Urinary bladder (tissue), 4 donors: ENCODE measurements at places on chromosomes 1 and 21. TPM values are rescaled to one million over a fixed set of nuclear protein-coding genes. Genes with fewer than 3 reads are reported as not detected.

DNA sequence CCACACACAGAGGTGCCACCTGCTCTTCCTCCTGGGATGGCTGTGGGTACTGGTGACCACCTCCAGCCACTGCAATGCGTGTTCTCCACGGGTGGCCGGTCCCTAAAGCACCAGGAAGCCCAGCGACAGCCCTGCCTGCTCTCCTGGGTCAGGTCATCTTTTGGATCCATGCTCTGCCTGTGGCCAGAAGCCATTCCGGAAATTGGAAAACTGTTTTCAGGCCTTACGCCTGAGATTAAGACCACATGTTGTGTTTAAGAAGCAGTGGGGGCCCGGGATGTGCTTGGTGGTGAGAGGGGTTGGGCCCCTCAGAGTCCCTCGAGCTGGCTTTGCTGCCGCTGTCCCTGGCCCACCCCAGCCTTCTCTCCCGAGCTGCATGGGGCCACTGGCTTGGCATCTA, 150.8 kb downstream of the PEX14 start:
- DNase-seq: no peak

DNA sequence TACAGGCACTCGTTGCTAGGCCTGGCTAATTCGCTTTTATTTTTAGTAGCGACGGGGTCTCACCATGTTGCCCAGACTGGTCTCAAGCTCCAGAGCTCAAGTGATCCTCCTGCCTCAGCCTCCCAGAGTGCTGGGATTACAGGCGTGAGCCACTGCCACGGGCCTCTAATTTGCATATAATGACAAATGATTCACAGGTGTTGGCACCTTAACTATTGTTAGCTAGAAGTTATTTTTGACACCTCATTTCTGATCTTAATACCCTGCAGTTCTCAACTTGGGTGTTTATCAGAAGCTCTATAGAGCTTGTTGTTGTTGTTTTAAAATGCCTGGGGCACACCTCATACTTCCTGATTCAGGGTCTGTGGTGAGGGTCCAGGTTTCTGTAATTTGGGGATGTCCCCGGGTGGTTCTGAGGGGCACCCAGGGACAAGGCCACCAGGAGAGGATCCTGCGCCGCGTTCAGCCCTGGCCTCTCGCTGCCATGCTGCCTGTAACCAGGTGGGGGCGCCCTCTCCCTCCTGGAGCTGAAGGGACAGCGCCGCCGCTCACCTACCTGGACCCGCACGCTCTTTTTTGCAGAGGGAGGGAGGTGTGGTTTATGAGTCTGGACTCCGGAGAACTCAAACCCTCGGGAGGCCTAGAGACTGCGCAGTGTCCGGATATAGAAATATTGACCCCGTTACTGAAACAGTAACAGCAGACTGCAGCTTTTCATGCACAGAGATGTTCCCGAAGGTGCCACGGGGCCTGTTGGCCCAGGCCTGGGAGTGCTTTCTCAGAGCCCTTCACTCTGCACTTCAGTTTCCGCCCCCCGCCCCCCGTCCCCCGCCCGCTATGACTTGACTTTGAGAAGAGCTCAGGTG, 23.0 kb upstream of the NEK2 start:
- peak; percentile 15 for DNase-seq

GRCh38 chr21:31284797-31285397, 59.2 kb downstream of the TIAM1 start:
- DNase-seq: no peak

DNA sequence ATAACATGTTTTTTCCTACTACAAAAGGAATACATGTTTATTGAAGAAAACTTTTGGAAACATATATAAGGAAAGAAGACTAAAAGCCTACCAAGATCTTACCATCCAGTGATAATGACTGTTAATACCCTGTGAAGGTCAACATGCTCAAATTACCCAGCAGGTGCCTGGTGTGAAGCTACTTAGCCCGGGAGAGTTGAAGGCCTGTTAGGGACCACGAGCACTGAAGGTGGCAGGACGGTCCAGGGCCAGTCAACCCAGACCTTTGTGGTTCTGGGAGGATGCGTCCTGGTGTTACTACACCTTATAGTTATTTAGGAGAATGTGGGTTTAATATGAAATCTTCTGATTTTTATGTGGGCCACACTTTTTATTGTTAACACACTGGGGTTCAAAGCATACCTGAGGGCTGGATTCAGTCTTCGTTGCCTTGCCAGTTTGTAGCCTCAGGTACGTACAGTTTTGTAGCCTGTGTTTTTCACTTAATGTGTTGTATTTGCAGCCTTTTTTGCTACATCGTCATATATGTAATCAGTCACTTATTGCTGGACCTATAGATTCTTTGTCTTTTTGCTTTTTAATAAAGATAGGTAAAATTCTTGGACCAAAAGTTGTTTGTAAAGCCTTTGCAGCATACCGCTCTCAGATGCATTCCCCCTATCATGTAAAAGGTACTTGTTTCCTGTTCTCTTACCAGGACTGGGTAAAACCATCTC, 9.8 kb downstream of the ITSN1 start:
- no peak for DNase-seq

GRCh38 chr21:45470773-45471524, 66.0 kb downstream of the COL18A1 start:
- DNase-seq: peak; percentile 56

Gene ARHGAP30
- total RNA-seq: 2.9 TPM

DNA sequence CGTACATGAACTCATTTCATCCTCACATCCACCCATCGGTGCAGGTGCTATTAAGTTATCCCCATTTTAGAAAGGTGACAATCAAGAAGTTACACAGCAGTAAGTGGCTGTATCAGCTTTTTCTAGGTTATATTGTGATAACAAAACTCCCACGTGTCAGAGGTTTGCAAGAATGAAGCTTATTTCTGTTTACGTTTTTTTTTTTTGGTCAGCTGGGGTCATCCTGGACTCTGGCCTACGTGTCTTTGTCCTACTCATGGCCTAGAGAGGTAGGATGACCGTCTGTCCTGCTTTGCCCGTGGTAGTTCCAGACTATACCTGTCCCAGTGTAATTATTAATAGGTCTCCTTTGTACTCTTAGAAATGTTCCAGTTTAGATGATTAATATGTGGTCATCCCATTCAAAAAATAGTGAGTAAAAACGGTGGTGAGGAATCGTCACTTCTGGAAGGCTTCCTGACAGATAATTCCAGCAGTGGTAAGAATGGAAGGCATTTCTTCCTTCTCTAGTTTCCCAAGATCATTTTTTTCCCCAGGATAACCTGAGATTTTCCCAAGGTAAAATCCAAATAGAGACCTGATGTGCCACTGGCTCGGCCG, 64.2 kb upstream of the KIF26B start:
- DNase-seq: no peak

Gene AADACL3
- total RNA-seq: not detected

DNA sequence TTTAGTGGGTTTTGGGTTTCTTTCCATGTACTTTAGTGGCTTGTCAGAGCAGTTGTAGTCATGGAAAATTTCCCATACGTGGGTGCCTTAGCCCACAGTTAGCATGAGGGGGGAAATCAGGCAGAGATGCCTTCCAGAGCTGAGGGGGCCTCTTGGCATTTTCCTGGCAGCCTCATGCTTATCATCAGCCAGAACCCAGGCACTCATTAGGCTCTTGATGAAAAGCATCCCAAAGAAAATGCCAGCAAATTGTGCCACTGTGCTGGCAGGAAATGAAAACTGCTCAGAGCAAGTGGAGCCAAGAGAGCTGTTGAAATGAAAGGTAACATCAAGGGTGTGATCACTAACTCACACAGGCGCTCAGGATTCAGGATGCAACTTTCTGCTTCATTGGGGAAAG, 128.0 kb downstream of the TNNI3K start:
- no peak for DNase-seq

Gene MROH7
- 7.5 TPM for total RNA-seq

Gene CFHR3
- total RNA-seq: 0.48 TPM

GRCh38 chr1:109881906-109882287, 28.8 kb upstream of the CSF1 start:
- no peak for DNase-seq

GRCh38 chr1:187261637-187262036, 432.9 kb downstream of the PLA2G4A start:
- no peak for DNase-seq

DNA sequence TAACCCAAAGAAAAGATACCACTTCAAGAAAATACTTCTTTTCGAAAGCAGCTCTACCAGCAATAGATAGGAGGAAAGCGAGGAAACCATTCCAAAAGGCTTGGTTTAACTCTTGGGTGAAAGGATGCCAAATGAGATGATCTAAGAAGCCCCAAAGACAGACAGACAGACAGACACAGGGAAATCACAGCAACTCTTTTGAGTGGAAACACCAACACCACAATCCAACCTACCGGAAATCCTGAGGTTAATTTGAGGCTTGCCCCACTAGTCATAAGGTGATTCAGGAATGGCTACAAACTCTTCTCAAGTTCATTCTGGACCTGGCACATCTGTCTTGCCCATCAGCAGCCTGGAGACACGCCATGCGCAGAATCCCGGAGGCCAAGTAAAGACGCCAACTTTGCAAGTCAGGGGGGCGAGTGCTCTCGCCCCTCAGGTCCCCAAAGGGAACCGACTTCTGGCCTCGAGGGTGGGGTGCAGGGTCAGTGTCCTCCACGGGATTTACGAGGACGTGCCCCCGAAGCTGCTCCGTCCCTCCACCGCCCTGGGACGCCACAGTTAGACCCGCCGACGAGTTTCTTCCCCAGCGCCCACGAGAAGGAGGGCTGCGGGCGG, 778 bp downstream of the EVI5 start:
- DNase-seq: peak; percentile 28

- DNase-seq: no peak
Observed at GRCh38 chr1:119634016-119634415, 14.1 kb downstream of the ZNF697 start.

DNA sequence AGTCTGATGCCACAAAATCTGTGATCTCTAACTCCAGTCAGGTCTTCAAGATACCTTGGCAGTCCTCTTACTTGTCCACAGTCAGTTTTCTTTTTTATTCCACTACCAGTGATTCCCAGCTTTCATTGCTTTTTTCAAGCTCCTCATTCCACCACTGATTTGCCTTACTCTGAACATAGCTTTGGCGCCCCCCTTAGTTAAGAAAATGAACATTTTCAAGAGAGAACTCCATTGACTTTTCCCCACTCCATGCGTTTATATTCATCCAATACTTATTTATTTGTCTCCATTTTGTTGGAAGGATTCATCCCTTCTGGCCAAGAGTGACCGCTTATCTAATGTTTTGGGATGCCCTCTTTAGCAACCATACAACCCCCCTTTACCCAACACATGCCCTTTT, 33.9 kb upstream of the IPO9 start:
- DNase-seq: no peak

Gene CA6
- not detected for total RNA-seq

GRCh38 chr1:906600-907420, 16.9 kb upstream of the SAMD11 start:
- DNase-seq: no peak

GRCh38 chr1:2526824-2527555, 594 bp upstream of the PANK4 start:
- DNase-seq: no peak

DNA sequence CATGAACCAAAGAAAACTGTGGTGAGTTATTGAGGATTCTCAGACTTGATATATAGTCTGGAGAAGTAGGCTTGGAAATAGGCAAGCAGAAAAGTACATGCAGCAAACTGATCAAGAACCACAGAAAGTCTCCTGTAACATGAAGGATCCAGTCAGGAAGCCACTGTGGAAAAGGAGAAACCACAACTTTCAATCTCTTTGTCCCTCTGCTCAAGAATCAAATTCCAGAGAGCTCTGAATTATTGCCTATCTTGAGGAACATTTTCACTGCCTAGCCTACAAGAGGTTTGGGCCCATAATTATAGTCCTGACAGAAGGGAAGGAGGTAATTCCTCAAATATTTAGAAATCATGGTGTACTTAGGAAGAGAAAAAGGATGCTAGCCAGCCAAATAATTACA, 43.0 kb upstream of the ADAMTS1 start:
- DNase-seq: no peak

DNA sequence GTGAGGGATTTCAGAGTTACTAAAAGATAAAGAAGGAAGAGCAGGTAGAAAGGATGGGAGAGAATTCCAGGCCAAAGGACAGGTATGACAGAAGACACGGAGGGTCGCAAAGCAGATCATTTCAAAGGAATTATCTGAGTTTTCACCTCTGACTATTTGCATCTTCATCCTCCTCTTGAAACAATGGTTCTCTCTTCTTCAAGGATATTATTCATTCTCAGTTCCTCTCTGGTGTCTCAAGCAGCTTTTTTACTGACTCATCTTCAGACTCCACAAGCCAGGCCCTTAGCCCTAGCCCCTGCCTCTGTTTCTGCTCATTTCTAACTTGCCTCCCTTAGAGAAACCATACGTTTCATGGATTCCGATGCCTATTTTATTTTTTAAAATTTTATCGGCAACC, 15.0 kb downstream of the DDX59 start:
- no peak for DNase-seq

Gene LCE1E
- total RNA-seq: not detected

GRCh38 chr1:84291882-84292655, 9.4 kb upstream of the SAMD13 start:
- no peak for DNase-seq

Gene SLC30A2
- total RNA-seq: 1.7 TPM

DNA sequence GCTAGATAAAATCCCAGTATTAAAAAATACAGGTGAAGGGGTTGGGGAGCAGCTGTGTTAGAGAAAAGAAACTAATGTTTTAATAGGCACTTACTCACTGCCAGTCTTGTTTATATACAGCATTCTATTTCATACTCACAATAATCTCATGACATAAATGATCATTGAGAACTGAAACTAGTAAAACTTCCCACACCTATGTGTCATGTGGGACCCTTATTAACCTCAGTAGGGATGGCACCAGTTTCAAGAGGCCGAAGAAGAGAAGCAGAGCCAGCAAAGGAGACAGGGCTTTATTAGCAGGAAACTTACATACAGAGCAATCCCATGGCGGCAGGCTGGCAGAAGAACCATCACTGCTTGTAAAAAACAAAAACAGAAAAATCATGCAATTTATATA, 48.8 kb upstream of the KCNH1 start:
- no peak for DNase-seq

GRCh38 chr1:183941001-183941400, 96.5 kb downstream of the COLGALT2 start:
- no peak for DNase-seq

DNA sequence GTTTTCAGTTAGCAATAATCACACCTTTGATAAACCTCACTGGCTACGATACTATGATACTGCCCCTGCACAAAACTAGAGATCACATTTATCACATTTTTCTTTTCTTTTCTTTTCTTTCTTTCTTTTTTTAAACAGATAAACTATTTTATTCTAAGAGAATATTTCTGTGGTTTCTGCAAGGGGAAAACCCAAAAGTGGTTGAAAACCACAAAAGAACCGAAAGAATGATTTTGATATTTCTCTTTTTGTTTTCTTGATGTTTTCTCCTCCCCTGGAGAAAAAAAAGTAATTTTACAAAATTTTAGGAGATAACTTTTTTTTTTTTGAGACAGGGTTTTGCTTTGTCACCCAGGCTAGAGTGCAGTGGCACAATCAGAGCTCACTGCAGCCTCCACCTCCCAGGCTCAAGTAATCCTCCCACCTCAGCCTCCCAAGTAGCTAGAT, 18.4 kb upstream of the FRRS1 start:
- DNase-seq: no peak

Gene LELP1
- not detected for total RNA-seq

Gene COX20
- 48.0 TPM for total RNA-seq
